Activated CD4-positive, alpha-beta T cell treated with anti-CD3 and anti-CD28 coated beads for 36 hours (primary cell): ENCODE measurements at places on chromosomes 4 and X. TPM values are rescaled to one million over a fixed set of nuclear protein-coding genes. Genes with fewer than 3 reads are reported as not detected.
A peak's percentile ranks its signal among the peaks of the same experiment; 100 is the strongest.

GRCh38 chr4:23614284-23614892 is 275.5 kb downstream of the PPARGC1A start:
- no peaks in the 10 kb centered on the region for H3K36me3 ChIP-seq
- peak; percentile 4 for DNase-seq
- no peak overlapping the region for H3K27ac ChIP-seq
- H3K4me3 ChIP-seq, result no peak overlapping the region
- H3K4me1 ChIP-seq, result no peaks in the 10 kb centered on the region
- no peaks in the 10 kb centered on the region for H3K27me3 ChIP-seq

The DUSP9 gene
- total RNA-seq, result 0.12 TPM

The ZNF141 gene
- 26.5 TPM for total RNA-seq

- no peak for DNase-seq
- H3K4me1 ChIP-seq, result no peaks in the 10 kb centered on the region
- no peaks in the 10 kb centered on the region for H3K27me3 ChIP-seq
- no peak overlapping the region for H3K27ac ChIP-seq
Measured at GRCh38 chr4:153063490-153063889, 127.4 kb downstream of the FHDC1 start.

The GAGE2A gene
- not detected for total RNA-seq

The IL13RA1 gene
- 0.98 TPM for total RNA-seq

The GAGE13 gene
- not detected for total RNA-seq

GRCh38 chrX:133527415-133527814 is 112.1 kb upstream of the GPC4 start:
- no peaks in the 10 kb centered on the region for H3K36me3 ChIP-seq
- H3K27ac ChIP-seq, result no peak overlapping the region
- H3K4me1 ChIP-seq, result no peaks in the 10 kb centered on the region
- H3K4me3 ChIP-seq, result no peak overlapping the region

GRCh38 chrX:38335382-38335781 is 8.1 kb upstream of the RPGR start:
- no peak overlapping the region for H3K27ac ChIP-seq
- H3K4me3 ChIP-seq, result no peak overlapping the region
- DNase-seq, result no peak
- H3K4me1 ChIP-seq, result no peaks in the 10 kb centered on the region

The SERTM2 gene
- not detected for total RNA-seq

DNA sequence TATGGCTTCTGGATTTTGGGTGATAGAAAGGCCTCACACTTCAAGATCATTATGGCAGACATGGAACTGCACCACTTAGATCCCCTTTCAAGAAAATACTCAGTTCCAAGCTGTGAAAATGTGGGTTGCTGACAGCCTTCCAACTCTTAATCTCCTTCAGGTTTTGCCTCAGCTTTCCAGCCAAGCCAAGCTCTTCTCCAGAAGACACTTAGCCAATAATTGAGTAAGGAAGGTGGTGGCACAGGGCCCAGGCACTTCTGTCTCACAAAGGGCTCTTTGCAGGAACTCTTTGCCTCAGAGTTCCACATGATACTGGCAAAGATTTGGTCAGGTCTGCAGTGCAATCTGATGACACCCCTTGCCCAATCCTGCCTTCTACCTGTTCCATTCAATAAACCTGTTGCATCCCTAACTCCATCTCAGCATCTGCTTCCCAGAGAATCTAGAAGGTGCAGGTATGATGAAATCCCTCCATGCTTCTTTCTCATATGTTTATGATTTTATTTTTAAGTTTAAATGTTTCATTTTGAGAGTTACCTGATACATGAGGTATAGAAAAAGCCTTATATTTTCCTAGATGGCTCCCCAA is 30.6 kb downstream of the ANXA5 start:
- DNase-seq, result no peak
- H3K27me3 ChIP-seq, result no peaks in the 10 kb centered on the region
- no peak overlapping the region for H3K4me3 ChIP-seq
- H3K36me3 ChIP-seq, result peaks cover 20% of the 10 kb centered on the region
- peaks cover 8% of the 10 kb centered on the region for H3K4me1 ChIP-seq
- no peak overlapping the region for H3K27ac ChIP-seq

DNA sequence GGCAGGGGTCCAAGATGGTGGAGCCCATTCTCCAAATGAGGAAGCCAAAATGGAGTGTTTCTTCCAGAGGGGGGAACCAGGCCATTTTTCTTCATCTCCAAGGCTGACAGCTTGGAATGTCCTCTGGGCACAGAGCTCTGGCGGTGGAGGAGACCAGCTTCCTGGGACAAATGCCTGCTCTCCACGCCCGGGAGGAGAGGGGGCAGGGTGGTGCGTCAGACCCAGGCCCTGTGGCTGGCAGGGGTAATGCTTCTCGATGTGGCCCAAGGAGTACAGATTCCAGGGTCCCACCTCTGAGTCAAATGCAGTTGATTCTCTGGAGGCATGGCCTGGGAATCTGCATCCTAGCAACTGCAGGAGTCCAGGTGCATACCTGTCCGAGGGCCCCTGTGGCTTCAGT is 44.6 kb upstream of the ADRA2C start:
- H3K27ac ChIP-seq, result no peak overlapping the region
- H3K36me3 ChIP-seq, result no peaks in the 10 kb centered on the region
- H3K4me3 ChIP-seq, result no peak overlapping the region
- DNase-seq, result no peak

GRCh38 chr4:176020481-176021085 is 45.1 kb upstream of the WDR17 start:
- H3K4me3 ChIP-seq, result no peak overlapping the region
- DNase-seq, result no peak
- no peaks in the 10 kb centered on the region for H3K4me1 ChIP-seq
- no peak overlapping the region for H3K27ac ChIP-seq

The TCEAL2 gene
- total RNA-seq, result 0.28 TPM

GRCh38 chrX:135420831-135421230 is 913 bp upstream of the SMIM10L2A start:
- peaks cover 3% of the 10 kb centered on the region for H3K4me1 ChIP-seq
- H3K27me3 ChIP-seq, result no peaks in the 10 kb centered on the region
- DNase-seq, result no peak
- no peaks in the 10 kb centered on the region for H3K36me3 ChIP-seq
- H3K27ac ChIP-seq, result no peak overlapping the region

GRCh38 chr4:48290146-48290772 is 20.6 kb upstream of the TEC start:
- H3K36me3 ChIP-seq, result no peaks in the 10 kb centered on the region
- no peak overlapping the region for H3K4me3 ChIP-seq
- no peak overlapping the region for H3K27ac ChIP-seq
- no peaks in the 10 kb centered on the region for H3K4me1 ChIP-seq
- peak; percentile 30 for DNase-seq

DNA sequence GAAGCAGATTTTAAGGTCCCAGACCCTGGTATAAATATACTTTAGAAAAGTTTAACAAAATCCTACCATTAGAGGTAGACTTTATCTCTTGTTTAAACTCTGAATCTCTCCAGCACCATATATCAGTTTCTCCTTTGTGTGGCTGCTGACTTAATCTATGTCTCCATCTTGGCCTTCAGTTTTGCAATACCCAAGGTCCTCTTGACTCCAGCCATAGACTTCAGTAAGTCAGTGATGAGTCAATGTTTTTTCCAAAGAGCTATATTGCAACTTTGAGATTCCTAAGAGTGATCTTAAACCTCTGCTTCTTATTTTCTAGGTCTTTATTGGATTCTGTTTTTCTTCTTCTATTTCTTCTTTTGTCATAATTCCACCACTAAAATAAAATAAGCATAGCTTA is 50.8 kb upstream of the ADGRL3 start:
- H3K27ac ChIP-seq, result no peak overlapping the region
- no peaks in the 10 kb centered on the region for H3K4me1 ChIP-seq
- no peaks in the 10 kb centered on the region for H3K27me3 ChIP-seq
- H3K4me3 ChIP-seq, result no peak overlapping the region
